Renal cortical epithelial cell (primary cell): ENCODE measurements at places on chromosomes 2 and 18. TPM values are rescaled to one million over a fixed set of nuclear protein-coding genes. Genes with fewer than 3 reads are reported as not detected.

GRCh38 chr2:230870544-230871360 lies 6.0 kb downstream of the ITM2C start:
- DNase-seq: no peak

GRCh38 chr2:77156599-77156998 lies 365.6 kb downstream of the LRRTM4 start:
- no peak for DNase-seq

DNA sequence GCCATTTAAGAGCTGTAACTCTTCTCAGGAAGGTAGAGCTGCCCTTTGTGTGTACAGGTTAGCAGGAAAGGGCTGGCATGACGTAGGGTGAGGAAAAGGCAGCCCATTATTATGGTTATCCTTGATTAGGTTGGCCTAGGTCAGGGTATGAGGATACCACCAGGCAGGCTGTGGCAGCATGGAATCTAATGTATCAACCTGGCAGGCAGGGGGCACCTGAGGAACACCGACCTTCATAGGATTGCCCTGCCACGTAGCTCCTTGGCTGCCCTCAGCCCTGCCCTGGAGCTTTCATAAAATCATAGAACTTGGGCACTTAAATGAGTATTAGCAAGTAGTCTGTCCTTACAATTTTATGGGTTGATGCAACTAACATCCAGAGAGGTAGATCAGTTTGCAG lies 261.6 kb downstream of the LTBP1 start:
- DNase-seq: no peak

GRCh38 chr2:123563515-123563914 lies 461.6 kb upstream of the CNTNAP5 start:
- DNase-seq: no peak

The IL1RN gene
- total RNA-seq: 1.6 TPM in 1 of 2 replicates, not detected in the other

- DNase-seq: no peak
Observed at GRCh38 chr2:5691221-5691984, 781 bp upstream of the SOX11 start.
